ENCODE measurements at places on chromosomes 7 and 10. TPM values are rescaled to one million over a fixed set of nuclear protein-coding genes. Genes with fewer than 3 reads are reported as not detected.

DNA sequence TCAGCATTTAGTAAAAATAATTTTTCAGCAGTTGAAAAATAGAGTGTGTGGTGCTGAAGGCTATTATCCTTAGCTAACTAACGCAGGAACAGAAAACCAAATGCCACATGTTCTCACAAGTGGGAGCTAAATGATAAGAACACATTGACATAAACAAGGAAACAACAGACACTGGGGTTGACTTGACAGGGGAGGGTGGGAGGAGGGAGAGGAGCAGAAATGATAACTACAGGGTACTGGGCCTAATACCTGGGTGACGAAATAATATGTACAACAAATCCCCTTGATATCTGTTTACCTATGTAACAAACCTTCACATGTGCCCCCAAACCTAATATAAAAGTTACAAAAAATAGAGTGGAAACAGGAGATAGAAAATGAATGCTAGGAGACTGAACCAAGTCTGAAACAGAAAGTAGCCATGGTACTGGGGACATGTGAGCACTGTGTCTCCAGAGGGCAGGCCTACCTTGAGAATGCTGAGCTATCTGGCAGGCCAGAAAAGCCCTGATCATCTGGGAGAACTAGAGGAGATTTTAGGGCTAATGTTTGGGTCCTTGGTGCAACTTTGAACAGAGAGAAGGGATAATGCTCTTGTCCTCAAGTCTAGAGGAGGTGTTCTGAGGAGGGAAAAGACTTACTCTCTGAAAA lies 4.7 kb upstream of the EFCAB10 start:
- H3K36me3 ChIP-seq: no peaks in the 10 kb centered on the region
- H3K27me3 ChIP-seq: peaks cover 15% of the 10 kb centered on the region
- H3K4me1 ChIP-seq: peaks cover 17% of the 10 kb centered on the region
- no peak overlapping the region for H3K27ac ChIP-seq
- no peak for DNase-seq

- H3K27me3 ChIP-seq: no peaks in the 10 kb centered on the region
- H3K4me1 ChIP-seq: peaks cover 7% of the 10 kb centered on the region
- peak overlapping the region; percentile 39 for H3K27ac ChIP-seq
- peak; percentile 12 for DNase-seq
These were observed 25.0 kb downstream of the C10orf105 start for GRCh38 chr10:71694567-71694968.

- no peak for DNase-seq
- peaks cover 13% of the 10 kb centered on the region for H3K4me1 ChIP-seq
- no peak overlapping the region for H3K4me3 ChIP-seq
- H3K27ac ChIP-seq: no peak overlapping the region
- no peaks in the 10 kb centered on the region for H3K27me3 ChIP-seq
These were observed 19.4 kb downstream of the ACSL5 start for GRCh38 chr10:112393341-112393740.

GRCh38 chr7:5533821-5534367 lies 110.3 kb upstream of the TNRC18 start:
- no peak overlapping the region for H3K4me3 ChIP-seq
- no peaks in the 10 kb centered on the region for H3K27me3 ChIP-seq
- peak overlapping the region; percentile 63 for H3K27ac ChIP-seq
- peaks cover 4% of the 10 kb centered on the region for H3K4me1 ChIP-seq
- H3K36me3 ChIP-seq: no peaks in the 10 kb centered on the region

DNA sequence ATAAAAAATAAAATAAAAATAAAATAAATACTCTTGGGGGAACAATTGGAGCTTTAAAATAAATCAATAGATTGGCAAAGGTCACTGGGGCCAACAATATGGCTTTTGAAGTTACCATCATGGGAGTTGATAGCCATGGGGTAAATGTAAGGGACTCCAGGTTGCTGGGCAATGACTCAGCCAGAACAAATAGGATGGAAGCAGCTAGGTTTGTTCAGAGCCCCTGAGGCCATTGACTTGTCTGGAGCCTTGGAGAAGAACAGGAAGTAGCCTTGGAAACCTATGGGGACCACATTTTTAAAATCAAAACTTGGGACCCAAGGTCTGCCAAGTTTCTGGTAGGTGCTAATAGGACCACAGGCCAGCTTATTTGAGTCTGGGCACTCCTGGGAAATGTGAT lies 20.2 kb upstream of the FRA10AC1 start:
- DNase-seq: no peak
- H3K36me3 ChIP-seq: no peaks in the 10 kb centered on the region
- H3K27ac ChIP-seq: no peak overlapping the region

GRCh38 chr10:38054361-38054797 lies 39.8 kb upstream of the ZNF37A start:
- no peak overlapping the region for H3K4me3 ChIP-seq
- no peaks in the 10 kb centered on the region for H3K4me1 ChIP-seq
- no peak overlapping the region for H3K27ac ChIP-seq
- H3K36me3 ChIP-seq: peaks cover 45% of the 10 kb centered on the region
- DNase-seq: no peak
- H3K27me3 ChIP-seq: no peaks in the 10 kb centered on the region

The MRLN gene
- not detected for total RNA-seq

The SFRP5 gene
- 2.2 TPM for total RNA-seq

The LIPJ gene
- 0.16 TPM for total RNA-seq

The SORCS1 gene
- total RNA-seq: not detected

The GIGYF1 gene
- 87.7 TPM for total RNA-seq

The CALHM3 gene
- not detected for total RNA-seq

The ANKRD7 gene
- 0.29 TPM for total RNA-seq
